ENCODE measurements at places on chromosomes 3 and 15. TPM values are rescaled to one million over a fixed set of nuclear protein-coding genes. Genes with fewer than 3 reads are reported as not detected.

GRCh38 chr3:72821161-72821781 lies 27.0 kb downstream of the SHQ1 start:
- DNase-seq, result peak; percentile 80

DNA sequence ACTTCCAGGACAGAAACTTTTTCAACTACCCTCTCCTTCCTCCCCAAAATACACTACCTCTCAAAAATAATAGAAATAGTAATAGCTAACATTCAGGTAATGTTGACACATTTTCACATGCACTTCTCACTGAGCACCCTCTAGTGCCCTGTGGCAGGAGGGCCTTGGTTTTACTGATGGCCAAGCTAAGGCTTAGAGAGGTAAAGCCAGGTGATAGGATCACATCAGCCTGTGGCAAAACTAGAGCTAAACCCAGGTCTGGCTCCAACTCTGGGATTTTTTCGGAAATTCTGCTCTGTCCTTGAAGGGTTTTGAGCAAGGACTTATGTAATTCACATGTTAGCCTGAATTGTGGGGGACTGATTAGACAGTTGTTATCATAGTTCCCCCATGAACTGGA lies 922 bp upstream of the TAMM41 start:
- no peak for DNase-seq

- DNase-seq, result no peak
These were observed 99.7 kb downstream of the CTNNB1 start for GRCh38 chr3:41299036-41299435.

DNA sequence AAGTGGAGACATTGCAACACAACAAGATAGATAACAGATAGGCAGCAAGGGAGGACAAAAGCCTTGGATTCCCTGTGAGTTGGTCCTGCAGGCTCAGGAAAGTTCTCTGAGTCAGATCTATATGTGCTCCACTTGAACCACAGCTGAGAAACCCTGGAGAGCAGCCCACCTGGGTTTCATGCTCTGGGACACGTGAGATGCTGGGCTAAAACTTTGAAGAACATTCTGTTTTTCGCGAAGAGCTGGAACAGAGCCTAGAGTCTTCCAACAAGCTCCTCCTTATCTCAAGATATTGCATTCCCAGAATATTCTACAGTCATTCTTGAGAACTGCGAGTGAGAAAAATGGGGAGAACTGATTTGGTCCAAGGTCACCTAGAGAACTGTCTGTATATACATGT lies 583.0 kb upstream of the ROBO1 start:
- DNase-seq, result no peak

DNA sequence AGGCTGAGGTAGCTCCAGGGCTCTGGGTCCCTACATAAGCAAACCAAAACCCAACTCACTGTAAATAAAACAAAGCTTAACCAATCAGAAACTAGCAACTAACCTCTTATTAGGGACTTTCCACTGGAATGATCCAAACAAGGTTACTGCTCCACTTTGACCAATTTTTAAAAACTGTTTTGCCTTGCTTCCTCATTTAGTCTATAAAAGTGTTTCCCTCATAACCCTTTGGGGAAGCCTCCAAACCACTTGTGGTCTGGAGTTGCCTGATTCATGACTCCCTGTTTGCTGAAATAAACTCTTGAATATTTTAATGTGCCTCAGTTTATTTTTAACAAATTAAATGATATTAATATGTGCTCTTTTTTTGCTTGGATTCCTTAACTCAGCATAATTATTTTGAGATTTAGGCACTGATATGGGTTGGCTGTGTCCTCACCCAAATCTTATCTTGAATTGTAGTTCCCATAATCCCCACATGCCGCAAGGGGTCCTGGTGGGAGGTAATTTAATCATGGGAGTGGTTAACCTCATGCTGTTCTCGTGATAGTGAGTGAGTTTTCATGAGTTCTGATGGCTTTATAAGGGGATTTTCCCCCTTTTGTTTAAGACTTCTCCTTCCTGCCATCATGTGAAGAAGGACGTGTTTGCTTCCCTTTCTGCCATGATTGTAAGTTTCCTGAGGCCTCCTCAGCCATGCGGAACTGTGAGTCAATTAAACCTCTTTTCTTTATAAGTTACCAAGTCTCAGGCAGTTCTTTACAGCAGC lies 90.6 kb downstream of the CD200R1L start:
- DNase-seq, result no peak

DNA sequence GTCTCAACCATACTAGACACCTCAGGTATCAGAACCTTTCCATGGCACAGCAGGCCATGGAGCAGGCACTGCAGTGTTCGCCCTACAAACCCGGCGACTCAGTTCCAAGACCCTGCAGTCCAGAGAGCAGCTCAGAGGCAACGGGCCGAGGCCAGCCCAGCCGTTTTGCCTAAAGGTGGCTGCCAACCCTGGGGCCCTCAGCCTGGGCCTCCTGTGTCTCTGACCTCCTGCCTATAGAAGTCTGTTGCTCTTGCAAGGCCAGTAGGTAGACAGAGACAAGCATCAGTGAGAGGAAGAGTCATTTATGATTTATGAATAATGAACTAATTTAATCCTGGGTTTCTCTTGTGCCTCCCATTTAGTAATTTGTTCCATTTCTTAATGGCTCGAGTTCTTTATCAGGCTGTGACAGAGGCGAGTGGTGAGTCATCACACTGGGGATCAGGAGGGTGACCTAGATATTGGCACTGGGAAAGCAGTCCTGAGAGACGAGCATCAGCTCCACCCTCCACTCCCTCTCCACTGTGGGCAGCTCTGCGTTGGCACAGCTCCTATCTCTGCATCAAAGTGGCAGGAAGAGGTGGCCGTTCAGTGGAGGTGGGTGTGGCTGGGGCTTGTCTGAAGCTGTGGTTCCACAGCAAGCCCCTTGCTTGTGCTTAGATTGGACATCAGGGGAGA lies 79.8 kb downstream of the ABHD5 start:
- peak; percentile 55 for DNase-seq

DNA sequence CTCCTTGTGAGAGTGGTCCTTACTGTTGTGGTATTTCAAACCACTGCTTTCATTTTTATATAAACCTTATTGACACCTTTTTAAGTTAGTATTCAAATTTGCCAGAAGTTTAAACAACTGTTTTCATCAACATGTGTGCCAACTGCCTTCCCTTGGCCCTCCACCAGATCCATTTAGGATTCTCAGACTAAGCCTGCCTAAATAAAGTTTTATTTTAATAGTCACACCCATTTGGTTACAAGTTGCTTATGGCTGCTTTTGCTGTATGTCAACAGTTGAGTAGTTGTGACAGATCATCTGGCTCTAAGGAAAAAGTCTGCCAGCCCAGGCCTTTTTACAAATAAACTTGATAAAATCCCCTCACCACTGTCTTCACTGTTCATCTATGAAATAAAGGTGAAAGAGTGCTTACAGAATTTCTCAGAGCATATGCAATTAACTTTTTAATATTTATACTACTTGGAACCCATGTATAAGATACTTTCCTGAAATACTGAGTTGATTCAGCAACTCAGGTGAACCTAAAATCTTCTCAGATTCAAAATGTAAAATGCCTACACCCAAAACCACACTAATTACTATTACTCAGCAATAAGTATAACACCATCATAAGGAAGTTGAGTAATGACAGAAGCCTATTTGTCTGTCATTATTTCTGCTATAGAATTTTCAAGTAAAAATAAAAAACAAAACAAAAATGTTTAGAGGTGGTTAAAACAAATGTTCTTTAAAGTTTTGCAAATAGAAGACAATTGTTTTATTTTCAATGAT lies 35.1 kb downstream of the PEAK1 start:
- DNase-seq, result no peak

DNA sequence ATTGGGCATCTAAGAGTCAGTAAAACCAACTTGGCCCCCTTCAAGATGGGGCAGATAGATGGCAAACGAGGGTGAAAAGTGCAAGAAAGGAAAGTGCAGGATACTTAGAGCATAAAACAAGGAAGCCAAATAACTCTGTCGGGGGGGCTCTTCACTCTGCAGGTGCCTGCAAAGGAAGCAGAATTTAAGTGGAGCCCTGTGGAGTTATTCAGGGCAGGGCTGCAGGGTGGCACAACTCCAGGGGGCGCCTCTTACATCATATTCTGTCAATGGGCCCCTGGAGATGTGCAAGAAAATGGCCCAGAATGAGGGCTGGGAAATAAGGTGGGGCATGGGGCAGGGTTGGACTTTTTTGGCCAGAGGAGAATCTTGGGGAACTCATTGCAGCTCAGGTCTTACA lies 69.7 kb downstream of the CD47 start:
- DNase-seq, result no peak

DNA sequence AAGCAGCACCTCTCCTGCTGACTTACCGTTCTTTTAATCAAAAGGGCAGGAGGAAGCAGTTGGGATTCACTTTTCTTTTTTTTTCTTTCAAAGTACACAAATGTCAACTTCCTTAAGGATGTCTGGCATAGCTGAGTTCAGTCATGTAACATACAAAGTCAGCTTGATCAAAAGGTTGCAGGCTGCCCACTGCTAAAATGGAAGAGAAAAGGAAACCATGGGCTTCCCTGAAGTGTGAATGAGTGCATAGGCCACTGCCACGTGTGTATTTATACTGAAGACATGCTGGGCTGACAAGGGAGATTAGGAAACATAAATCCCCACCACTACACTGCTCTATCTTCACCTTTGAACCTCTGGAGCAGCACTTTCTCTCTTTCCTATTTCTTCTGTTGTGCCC lies 312.5 kb downstream of the TIGIT start:
- no peak for DNase-seq

GRCh38 chr3:194689493-194689944 lies 3.8 kb downstream of the FAM43A start:
- DNase-seq, result no peak

TTLL13 gene
- 0.58 TPM for total RNA-seq

PLCH1 gene
- total RNA-seq, result 8.5 TPM

DNA sequence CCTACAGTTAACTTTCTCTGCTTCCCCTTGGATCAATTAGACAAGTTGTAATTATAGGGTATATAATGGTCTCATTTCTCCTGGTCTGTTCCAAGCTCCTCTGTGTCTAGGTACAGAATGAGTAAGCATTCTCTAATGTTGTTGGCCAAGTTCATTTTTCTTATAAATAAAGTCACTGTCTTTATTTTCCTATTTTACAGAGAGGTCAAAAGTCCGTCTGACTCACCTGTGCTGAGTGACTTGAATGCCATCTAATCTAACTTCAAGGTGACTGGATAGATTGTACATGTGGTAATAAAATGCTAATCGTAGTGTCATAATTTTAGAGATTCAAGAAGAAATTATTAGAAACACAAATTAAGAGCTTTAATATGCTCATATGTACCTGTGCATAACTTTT lies 500.2 kb downstream of the PDCD6IP start:
- no peak for DNase-seq

DNA sequence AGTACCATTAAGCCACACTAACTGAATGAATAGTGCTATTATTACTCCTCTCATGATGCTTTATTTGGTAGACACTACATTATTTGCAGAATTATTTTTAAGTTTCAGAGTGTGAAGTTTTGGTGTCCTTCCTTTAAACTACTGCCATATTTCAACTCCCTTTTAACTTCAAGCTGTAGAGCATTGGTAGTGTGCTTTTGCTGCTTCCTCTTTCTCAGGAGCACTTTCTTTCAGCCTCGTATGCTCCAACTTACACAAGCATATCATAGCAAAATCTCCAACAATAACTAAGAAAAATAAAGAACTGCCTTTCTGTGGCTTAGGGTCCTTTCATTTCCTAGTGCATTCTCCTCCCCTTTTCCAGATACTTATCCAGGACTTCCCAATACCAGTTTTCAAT lies 476.4 kb upstream of the AGTR1 start:
- DNase-seq, result no peak

FEZF2 gene
- total RNA-seq, result not detected

GRCh38 chr15:78130466-78131294 lies 565 bp downstream of the CIB2 start:
- no peak for DNase-seq

- DNase-seq, result peak; percentile 4
These were observed 52.2 kb upstream of the CCDC80 start for GRCh38 chr3:112693186-112693585.

DNA sequence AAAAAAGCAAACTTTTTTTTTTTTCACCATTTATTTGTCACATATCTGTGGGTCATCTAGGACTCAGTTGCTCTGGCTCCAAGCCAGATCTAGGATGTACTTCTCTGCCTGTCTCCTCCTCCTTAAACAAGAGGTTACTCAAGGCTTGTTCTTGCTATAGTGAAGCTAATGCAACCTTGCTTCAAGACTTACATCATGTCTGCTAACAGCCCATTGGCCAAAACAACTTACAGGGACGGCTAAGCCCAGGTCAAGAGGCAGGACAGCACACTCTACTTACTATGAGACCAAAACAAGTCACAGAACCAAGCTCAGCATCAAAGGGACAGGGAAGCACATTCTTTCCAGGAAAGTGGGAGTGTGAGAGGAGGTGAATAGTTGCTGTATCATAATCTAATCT lies 123.8 kb upstream of the BNIP2 start:
- no peak for DNase-seq

GRCh38 chr3:178739720-178740119 lies 203.5 kb downstream of the KCNMB2 start:
- no peak for DNase-seq

EPHB3 gene
- 32.9 TPM for total RNA-seq

DNA sequence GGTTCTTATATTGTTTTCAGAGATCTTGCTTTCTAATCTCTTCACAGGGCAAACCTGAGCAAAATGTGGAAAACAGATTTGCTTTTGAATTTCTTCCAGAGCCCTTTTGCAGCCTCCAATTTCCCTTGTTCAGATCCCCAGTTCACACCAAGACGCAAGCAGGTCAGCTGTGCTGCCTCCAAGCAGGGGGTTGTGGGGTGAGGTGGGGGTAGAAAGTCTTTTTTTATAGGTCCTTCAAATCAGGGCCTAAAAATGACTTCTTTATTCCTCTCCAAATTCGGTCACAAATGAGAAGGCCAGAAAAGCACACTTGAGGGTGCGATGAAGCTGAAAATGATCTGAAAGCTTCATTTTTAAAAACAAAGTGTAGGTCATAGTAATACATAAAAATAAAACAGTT lies 26.3 kb upstream of the AVEN start:
- no peak for DNase-seq

- no peak for DNase-seq
These were observed 656.8 kb upstream of the SGO1 start for GRCh38 chr3:20842594-20843436.

LINGO1 gene
- total RNA-seq, result 2.2 TPM
